ENCODE measurements at places on chromosomes 4 and X. TPM values are rescaled to one million over a fixed set of nuclear protein-coding genes. Genes with fewer than 3 reads are reported as not detected.

GRCh38 chr4:77845929-77846328 is 16.7 kb upstream of the MRPL1 start:
- no peak overlapping the region for H3K4me3 ChIP-seq
- DNase-seq, result no peak
- no peaks in the 10 kb centered on the region for H3K27me3 ChIP-seq
- H3K36me3 ChIP-seq, result no peaks in the 10 kb centered on the region
- no peak overlapping the region for H3K27ac ChIP-seq

BMP3 gene
- not detected for total RNA-seq

GRCh38 chr4:137541181-137541580 is 8.9 kb upstream of the PCDH18 start:
- H3K27me3 ChIP-seq, result no peaks in the 10 kb centered on the region
- H3K36me3 ChIP-seq, result no peaks in the 10 kb centered on the region
- no peak for DNase-seq
- no peak overlapping the region for H3K4me3 ChIP-seq

- peaks cover 5% of the 10 kb centered on the region for H3K27me3 ChIP-seq
- peaks cover 5% of the 10 kb centered on the region for H3K4me1 ChIP-seq
- no peak overlapping the region for H3K27ac ChIP-seq
Measured at GRCh38 chrX:118259213-118259612, 86.7 kb upstream of the WDR44 start.

GRCh38 chrX:9794495-9794894 is 8.3 kb downstream of the SHROOM2 start:
- no peaks in the 10 kb centered on the region for H3K4me1 ChIP-seq
- H3K27ac ChIP-seq, result no peak overlapping the region
- H3K4me3 ChIP-seq, result no peak overlapping the region

SHOX gene
- not detected for total RNA-seq

GRCh38 chrX:111511477-111511876 is at the start of gene SERTM2:
SERTM2 (plus strand) TSS chrX:111511645; CDS start chrX:111518858, 7,213 bp downstream.
- no peaks in the 10 kb centered on the region for H3K36me3 ChIP-seq
- DNase-seq, result no peak
- no peaks in the 10 kb centered on the region for H3K27me3 ChIP-seq
- no peaks in the 10 kb centered on the region for H3K4me1 ChIP-seq
- H3K4me3 ChIP-seq, result no peak within 1 kb of the TSS

GRCh38 chr4:152045449-152045806 is 284.6 kb upstream of the GATB start:
- DNase-seq, result no peak
- no peak overlapping the region for H3K27ac ChIP-seq
- peaks cover 4% of the 10 kb centered on the region for H3K27me3 ChIP-seq
- H3K4me1 ChIP-seq, result no peaks in the 10 kb centered on the region
- peaks cover 8% of the 10 kb centered on the region for H3K36me3 ChIP-seq

DNA sequence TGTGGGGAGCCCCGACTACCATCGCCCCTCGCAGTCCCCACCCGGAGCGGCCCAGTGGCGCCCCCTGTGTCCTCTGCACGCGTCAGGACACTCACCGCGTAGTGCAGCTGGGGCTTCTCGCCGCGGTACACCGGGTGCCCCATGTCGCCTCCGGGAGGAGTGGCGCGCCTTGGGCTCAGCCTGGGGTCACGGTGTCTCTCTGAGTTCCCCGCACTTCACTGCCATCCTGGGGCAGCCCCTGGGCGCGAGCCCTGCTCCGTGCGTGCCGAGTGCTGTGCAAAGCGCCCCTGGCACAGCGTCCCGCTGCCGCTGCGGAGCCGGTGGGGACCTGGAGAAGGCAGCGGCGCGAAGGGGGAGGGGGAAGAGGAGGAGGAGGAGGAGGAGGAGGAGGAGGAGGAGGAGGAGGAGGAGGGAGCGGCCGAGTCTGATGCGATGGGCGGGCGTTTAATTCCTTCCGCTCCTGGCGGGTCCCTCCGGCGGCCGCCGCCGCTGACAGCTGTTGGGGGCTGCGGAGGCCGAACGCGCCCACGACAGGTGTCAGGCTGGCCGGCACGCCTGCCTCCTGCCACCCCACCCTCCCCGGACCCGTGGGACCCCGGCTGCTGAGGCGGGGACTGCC is 134.3 kb downstream of the AMELX start:
- peaks cover 23% of the 10 kb centered on the region for H3K27me3 ChIP-seq
- no peak overlapping the region for H3K27ac ChIP-seq
- DNase-seq, result no peak

DNA sequence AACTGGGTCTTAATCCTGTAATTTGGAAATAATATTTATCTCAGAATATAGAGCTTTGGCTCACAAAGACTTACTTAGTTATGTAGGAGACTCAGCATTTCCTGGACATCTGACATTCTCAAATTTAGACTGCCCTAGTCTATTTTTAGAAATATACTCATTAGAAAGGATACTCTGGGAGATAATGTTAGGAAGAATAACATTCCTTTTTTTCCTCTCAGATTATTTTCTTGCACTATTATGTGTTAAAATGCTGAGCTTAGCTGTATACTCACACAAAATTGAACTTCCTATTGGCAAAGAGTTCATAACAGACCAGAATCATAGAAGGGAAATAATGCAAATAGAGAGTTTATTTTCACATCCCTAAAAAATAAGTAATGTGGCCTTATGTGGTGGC is 1424.9 kb upstream of the PCDH7 start:
- H3K4me1 ChIP-seq, result no peaks in the 10 kb centered on the region
- no peak for DNase-seq
- no peak overlapping the region for H3K4me3 ChIP-seq
- H3K27me3 ChIP-seq, result no peaks in the 10 kb centered on the region
- no peaks in the 10 kb centered on the region for H3K36me3 ChIP-seq
- H3K27ac ChIP-seq, result no peak overlapping the region

- no peak for DNase-seq
- H3K4me3 ChIP-seq, result no peak overlapping the region
- no peaks in the 10 kb centered on the region for H3K4me1 ChIP-seq
Measured at GRCh38 chrX:110251961-110252360, 65.9 kb downstream of the AMMECR1 start.

GRCh38 chr4:184163813-184164212 is 53.9 kb downstream of the ENPP6 start:
- H3K27me3 ChIP-seq, result peaks cover 72% of the 10 kb centered on the region
- no peak overlapping the region for H3K27ac ChIP-seq
- no peak overlapping the region for H3K4me3 ChIP-seq
- no peak for DNase-seq

GRCh38 chr4:24063731-24064130 is 173.9 kb upstream of the PPARGC1A start:
- H3K36me3 ChIP-seq, result no peaks in the 10 kb centered on the region
- H3K4me3 ChIP-seq, result no peak overlapping the region
- H3K4me1 ChIP-seq, result no peaks in the 10 kb centered on the region
- H3K27ac ChIP-seq, result no peak overlapping the region

GC gene
- not detected for total RNA-seq

DNA sequence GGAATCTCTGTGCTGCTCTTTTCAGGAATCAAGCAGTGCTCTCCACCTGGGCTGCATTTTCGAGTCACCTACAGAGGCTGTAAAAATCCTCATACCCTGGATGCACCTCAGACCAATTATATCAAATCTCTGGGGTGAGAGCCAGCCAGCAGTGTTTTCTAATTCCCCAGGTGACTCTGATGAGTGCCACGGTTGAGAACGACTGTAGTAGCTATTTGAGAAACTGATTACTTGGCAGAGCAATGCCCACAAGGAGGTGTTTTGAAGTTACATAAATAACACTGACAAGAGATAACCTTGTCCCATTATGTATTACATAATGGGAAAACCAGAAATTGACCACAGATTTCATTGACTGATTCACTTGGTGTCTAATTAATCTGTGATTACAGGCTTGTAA is 46.8 kb downstream of the CLCN4 start:
- DNase-seq, result no peak
- H3K27me3 ChIP-seq, result peaks cover 8% of the 10 kb centered on the region
- H3K4me3 ChIP-seq, result no peak overlapping the region
- H3K27ac ChIP-seq, result no peak overlapping the region

DNA sequence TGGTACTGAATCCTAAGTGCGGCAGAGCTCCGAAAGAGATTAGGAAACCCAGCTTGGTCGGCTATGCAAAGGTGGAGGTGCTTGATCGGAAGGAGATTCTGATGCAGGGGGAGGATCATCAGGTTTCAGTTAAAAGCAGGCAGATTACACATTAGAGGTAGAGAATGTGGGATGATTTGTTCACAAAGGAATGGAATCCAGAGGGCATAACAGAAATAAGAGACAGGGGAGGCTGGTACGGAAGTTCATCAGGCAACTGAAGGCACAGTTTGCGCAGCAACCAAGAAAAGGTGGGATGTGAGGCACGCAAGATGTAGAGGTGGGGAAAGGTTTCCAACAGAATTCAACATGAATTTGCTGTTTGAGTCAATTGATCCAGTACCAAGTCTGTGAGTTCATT is 424 bp upstream of the ZNF330 start:
- no peak for DNase-seq
- peaks cover 14% of the 10 kb centered on the region for H3K27me3 ChIP-seq
- peaks cover 20% of the 10 kb centered on the region for H3K36me3 ChIP-seq

All from activated CD8-positive, alpha-beta memory T cell treated with anti-CD3 and anti-CD28 coated beads, Interleukin-2, amount 10 ng/mL, durations not matched to agents 7 days and 5 days (primary cell).